Stimulated activated CD4-positive, alpha-beta T cell treated with anti-CD3 and anti-CD28 coated beads, Interleukin-1b, Interleukin-23, amount 100 ng/mL, for 1 hour (primary cell): ENCODE measurements at places on chromosomes 7 and 10.

DNA sequence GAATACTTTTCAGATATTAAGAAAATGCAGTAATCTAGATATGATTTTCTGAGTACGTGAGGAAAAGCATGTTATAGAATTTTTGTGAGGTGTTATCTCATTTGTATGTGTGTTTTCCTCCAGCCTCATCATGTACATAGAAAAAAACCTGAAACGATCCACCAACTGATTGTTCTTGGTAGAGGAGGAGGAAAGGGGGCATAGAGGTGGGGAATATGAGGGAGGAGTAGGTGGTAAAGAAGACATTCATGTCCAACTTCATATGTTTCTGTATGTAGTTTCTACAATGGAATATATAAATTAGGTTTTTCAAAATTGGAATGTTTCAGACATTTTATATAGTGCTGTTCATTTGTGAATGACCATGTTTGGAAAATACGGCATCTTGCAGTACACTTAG, 109.4 kb downstream of the TRIM24 start:
- DNase-seq, result no peak

GRCh38 chr7:27211764-27212204, 11.9 kb upstream of the HOXA13 start:
- no peak for DNase-seq

DNA sequence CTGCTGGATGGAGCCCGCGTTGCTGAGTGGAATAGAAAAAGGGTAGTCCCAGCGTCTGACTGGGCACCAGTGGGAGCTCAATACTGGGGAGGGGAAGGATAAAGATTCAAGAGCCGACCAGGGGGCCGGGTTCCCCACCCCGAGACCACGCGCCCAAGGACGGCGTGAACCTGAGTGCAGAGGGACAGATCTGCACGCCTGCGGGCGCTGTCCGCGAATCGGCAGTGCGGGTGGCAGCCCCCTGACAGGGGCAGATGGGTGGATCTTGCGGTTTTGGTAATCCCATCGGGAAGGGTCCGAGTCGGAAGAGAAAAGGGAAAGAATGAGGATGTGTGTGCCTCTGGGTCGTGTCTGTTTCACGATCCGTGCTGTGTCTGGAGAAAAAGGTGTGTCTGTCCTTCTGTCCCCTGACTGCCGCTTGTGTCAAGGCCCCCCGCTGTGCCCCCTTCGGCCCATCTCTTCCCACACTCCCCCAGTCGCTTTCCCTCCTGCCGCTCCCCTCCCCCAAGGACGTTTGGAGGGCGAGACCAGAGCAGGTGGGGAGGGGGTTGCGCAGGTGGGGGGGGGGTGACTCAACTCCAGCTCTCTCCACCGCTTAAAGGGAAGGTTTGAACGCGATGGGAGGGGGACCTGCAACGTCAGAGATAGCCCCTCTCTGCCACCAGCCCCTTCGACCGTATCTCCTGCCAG, 734 bp upstream of the VGF start:
- no peak for DNase-seq

DNA sequence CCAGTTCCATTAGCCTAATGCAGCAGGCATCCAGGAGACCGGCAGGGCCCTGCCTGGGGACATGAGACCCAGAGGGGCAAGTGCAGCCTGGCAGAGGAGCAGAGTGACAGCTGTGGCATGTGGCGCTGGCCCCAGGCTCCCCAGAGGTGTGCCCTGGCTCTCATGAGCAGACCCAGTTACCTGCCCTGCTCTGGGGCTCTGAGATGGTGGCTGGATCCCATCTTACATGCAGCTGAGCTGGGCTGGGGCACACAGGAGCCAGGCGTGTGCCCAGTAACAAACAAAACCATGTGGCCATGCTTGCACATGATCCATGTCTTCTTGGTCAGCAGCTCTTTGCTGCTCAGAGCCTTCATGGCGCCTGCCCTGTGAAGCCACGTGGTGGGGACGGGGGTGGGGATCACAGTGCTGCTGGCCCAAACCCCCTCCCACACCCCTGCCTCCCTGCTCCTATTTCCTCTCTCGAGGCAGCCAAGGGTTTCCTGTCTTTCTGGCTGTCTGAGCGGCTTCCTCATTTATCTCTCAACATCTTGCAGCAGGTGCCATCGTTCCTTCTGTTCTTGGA, 40.3 kb upstream of the GTF2I start:
- no peak for DNase-seq

GRCh38 chr10:120979435-120980278, 128.5 kb downstream of the WDR11 start:
- DNase-seq, result no peak

- no peak for DNase-seq
These were observed 13.2 kb downstream of the LDB1 start for GRCh38 chr10:102106998-102107397.

DNA sequence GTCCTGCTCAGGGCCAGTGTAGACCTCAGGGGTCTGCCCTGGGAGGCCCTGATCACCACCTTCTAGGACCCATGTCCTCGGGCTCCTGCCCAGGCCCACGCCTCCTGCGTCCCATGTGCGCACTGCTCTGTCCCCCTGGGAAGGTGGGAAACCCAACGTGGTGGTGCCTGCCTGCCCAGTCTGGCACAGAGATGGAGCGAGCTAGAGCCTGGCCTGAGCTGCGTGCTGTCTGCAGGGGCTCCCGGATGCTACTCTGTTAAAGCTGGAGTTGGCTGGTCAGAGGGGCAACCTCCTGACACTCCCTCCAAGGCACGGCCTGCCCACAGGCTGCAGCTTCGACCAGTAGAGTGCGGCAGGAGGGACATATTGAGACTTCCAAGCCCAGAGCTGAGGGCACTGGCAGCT, 171.7 kb downstream of the DNAJB6 start:
- DNase-seq, result no peak

- DNase-seq, result no peak
These were observed 61.3 kb upstream of the BICC1 start for GRCh38 chr10:58451193-58451889.

DNA sequence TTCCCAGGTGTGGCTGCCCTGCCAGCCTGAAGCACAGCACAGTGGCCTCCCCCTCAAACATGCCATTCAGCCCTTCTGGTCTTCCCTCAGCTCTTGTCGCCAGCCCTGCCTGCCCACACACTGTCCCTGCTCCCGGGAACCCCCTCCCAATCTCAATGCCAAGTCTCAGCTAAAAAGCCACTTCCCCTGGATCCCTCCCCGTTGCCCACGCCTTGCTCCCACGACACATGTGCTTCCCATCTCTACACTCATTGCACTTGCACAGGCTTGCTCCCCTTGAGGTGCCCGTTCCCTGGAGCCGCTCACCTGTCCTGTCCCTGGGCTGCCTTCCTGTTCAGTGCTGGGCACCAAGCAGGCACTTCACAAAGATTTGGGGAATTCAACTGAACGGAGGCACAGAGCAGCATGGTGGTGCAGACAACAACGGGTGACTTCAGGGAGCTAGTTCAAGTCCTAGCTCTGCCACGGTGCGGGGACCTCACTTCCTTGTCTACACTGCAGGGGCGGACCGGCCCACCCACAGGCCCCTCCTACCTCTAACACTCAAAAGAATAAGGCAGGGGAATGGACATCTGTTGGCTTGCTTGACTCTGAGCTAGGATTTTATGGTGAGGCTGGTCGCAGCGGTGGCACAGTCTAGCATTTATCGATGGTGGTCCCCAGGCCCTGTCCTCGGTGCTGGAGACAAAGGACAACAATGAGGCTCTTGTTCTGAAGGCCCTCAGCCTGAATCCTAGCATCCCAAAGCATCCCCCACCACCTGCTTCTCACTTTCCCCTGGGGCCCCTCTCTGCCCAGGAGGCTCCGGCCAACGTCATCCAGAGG, 18.4 kb downstream of the RGS10 start:
- no peak for DNase-seq

DNA sequence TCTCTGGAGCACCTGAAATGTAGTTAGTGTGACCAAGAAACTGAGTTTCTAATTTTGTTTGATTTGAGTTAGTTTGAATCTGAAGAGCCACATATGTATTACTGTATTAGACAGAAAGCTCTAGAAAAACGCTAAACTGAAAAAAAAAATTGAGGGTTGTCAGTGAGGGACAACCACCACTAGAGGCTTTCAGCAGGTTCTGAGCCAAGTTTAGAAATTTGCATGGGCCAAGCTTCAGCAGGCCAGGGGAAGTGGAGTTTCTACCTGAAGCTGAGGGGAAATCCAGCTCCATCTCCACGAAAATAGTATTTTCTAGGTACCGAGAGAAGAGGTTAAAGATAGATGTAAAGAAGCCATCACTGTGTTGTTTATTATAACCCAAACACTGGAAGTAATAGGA, 77.9 kb upstream of the PLXNA4 start:
- DNase-seq, result no peak

GRCh38 chr10:92384741-92385140, 93.8 kb downstream of the MARCHF5 start:
- no peak for DNase-seq

DNA sequence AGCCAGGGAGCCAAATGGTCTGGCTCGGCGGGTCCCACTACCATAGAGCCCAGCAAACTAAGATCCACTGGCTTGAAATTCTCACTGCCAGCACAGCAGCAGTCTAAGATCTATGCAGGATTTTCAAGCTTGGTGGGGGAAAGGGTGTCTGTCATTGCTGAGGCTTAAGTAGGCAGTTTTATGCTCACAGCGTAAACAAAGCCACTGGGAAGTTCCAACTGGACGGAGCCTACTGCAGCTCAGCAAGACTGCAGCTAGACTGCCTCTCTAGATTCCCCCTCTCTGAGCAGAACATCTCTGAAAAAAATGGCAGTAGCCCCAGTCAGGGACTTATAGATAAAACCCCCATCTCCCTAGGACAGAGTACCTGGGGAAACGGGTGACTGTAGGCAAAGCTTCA, 277.6 kb upstream of the PHF14 start:
- no peak for DNase-seq

GRCh38 chr7:106392590-106392989, 107.8 kb upstream of the NAMPT start:
- DNase-seq, result no peak

- DNase-seq, result no peak
These were observed 129.4 kb downstream of the AKR1D1 start for GRCh38 chr7:138205614-138206150.
